ENCODE measurements at places on chromosomes 4 and X.

GRCh38 chr4:144178414-144178813 is 37.9 kb upstream of the GYPA start:
- DNase-seq = no peak

DNA sequence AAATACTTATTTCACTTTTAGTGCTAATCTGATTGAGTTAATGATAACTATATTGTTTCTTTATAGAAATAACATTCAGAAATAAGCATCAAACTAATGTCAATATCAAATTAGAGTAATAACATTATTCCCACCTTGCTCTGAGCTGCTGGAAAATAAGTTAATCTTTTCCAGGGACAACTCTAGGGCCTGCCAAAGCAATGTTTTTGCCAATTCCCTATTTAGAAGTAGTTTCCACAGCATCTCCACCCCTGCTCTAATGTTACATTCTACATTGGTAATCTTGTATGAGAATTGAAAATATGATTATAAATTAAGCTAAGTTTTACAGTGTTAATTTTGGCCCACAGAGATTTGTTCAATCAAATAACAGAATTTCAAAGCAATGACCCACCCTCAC is 68.3 kb downstream of the REELD1 start:
- no peak for DNase-seq

- DNase-seq = no peak
These were observed 763.7 kb downstream of the DMD start for GRCh38 chrX:32447640-32448039.

DNA sequence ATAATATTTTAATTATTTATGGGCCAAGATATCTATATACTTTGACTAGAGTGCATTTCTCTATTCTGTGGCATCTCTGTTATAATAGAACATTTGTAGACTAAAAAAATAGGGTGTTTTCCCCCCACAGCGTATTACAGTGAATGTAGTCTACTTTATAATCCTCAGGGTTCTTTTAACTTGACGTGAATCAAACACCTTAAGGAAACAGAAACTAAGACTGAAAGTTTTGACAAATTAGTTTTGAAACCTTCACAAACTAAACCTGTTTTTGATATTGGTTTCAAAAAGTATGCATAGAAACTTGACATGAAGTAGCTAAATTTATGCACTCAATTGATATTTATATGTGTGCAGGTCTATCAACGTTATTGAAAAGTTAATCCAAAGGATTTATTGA is 1963.1 kb upstream of the TENM3 start:
- no peak for DNase-seq

GRCh38 chr4:83490876-83491450 is 6.1 kb upstream of the ABRAXAS1 start:
- peak; percentile 55 for DNase-seq

DNA sequence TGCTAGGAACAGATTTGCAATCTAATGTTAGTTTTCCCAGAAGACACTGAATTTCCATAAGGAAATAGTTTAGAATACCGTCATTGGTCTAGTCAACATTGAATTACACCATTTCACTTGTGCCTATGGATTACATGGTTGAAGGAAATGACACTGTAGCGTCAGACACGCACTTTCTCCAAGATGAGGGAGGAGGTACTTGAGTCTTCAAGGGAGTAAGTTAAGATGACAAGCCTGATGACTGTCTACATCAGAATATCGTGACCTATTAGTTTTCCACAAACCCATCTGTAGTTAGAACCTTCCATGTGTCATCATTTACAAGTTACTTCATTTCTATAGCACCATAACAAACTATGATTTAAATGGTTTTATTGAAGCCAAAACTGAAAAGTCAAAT is 153.7 kb downstream of the AMELX start:
- DNase-seq = no peak

DNA sequence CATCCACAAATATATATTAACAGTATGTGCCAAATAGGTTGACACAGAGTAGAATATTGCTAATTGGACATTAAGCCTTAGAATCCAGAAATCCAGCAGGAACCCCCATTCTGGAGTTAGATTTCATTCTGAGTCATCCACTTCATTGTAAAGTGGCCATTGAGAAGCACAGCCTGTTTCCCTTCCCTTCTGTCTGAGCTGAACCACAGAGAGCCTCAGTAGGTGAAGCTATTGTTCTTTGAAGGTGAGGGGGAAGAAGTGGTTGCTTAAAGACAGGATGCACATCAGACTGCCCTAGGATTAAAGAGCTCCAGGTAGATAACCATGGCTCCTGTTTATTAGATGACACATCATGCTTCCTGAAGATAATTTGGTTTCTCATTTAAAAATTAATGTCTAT is 30.6 kb upstream of the MCF2 start:
- DNase-seq = no peak

- DNase-seq = no peak
These were observed 120.1 kb upstream of the MED14 start for GRCh38 chrX:40855411-40855810.

DNA sequence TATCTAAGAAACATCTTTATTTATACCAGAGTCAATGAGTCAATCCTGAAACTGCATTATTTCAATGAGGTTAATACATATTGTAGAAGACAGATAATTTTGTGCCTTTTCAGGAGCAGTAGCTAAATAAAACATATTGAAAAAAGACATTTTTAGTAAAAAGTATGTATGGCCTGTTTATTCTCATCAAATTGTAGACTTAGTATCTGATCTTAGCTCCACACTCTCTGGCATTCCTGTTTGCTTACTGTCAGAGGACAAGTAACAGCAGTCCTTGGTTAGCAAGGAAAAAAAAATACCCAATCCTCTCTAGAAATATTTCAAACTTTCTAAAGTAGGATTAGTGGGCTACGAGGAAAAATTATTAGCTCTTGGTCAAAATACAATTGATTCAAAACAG is 50.5 kb upstream of the GUCY1A1 start:
- DNase-seq = no peak

- no peak for DNase-seq
These were observed 269.7 kb upstream of the PCDH7 start for GRCh38 chr4:30450474-30450873.

- no peak for DNase-seq
These were observed 31.8 kb downstream of the NAA11 start for GRCh38 chr4:79294064-79294463.

GRCh38 chr4:87862236-87862635 is 29.5 kb downstream of the MEPE start:
- no peak for DNase-seq

- no peak for DNase-seq
These were observed 208.4 kb downstream of the GASK1B start for GRCh38 chr4:157964463-157964862.

- no peak for DNase-seq
These were observed 24.4 kb upstream of the DYNLT3 start for GRCh38 chrX:37871626-37872302.

DNA sequence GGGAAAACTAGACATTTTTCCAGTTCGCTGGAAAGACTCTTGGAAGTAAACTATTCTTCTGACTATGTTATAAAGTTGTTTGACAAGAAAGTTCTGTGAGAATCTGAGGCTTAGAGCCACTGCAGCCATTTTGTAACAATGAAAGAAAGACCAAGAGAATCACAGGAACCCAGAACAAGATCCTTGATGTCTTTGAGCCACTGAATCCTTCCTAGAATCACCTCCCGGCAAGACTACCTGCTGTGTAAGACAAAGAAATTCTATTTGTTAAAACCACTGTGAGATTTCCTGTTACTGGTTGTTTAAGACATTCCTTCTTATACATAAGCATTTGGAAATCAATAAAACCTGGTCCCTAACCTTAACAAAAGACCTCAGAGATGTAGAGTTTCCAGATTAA is 175.7 kb upstream of the RASGEF1B start:
- DNase-seq = no peak

DNA sequence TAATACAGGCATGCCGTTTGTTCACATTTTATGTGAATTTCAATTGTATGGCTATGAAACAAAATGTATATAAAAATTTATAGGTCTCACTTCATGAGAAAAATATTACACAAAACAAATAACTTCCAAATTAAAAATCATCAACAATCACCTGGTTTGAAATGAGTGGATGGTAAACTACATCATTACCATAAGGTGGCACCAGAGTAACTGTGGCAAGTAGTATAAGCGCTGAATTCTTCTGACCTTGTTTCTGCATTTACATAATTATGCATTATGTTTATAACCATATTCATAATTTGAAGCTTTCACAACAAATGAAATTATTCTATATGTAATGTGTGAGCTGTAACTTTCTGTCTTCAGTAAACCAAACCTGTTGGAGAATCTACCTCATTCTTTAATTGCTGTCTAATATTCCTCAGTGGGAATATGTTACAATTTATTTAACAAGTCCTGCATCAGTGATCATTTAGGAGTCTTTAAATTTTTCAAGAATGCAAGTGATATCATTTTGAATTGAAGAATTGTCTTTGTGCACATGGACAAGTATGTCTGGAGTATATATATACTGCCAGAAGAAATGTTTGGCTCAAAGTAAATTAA is 55.2 kb downstream of the MMRN1 start:
- DNase-seq = no peak

- no peak for DNase-seq
These were observed 347.8 kb upstream of the FRG1 start for GRCh38 chr4:189592890-189593289.

DNA sequence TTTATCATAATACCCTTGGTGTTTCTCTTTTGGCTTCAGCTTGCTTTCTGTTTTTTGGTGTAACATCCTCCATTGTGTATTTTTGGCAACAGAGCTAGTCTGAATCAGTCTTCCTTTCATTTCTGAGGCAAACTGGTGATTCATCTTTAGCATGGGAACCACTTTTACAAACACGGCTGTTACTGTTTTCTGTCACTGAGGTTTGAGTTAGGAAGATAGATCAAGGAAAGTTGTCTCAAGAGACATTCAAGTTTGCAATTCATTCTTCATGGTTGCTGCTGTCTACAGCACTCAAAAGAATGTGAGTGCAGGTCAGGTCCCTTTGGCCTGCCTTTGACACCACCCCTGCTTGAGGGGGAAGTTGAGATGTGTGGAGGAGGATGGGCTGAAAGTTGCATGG is 36.3 kb downstream of the IL21 start:
- DNase-seq = no peak

GRCh38 chrX:23434356-23434884 is 99.8 kb downstream of the PTCHD1 start:
- peak; percentile 17 for DNase-seq

GRCh38 chrX:118373538-118373937 is 27.6 kb downstream of the WDR44 start:
- no peak for DNase-seq

DNA sequence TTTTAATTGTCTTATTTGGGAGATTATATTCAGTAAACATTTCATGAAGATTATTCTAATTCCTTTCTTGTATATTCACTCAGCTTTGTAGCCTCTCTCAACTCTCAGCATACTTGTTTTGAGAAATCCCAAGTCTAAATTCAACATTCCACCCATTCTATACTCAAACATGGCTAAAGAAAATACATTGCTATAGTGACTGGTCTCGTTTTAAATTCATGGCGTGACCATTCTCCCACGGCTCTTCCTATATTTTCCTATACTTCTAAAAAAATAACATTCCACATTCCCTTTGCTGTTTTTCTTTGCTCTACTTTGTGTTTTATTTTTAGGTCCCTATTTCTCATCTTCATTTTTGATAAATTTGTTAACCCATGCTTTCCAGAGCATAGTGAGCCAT is 49.2 kb upstream of the UGT2A1 start:
- DNase-seq = no peak

DNA sequence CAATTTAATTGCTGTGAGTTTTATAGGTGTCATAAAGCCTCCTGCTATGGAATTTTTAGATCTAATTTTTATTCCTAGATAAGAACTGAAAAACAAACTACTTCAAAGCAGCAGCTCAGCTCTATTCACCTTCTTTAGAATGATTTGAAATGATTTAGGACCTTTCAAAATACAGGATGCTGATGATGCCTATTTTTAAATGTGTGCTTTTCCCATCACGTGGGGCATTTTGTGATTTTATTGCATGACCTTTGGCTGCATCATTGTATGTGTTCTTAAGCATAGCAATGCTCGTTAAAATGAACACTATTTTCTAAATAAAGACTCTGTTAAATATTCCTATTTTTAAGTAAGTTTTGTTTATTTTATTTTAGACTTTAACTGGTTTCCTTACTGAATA is 537.3 kb downstream of the STPG2 start:
- no peak for DNase-seq

GRCh38 chrX:134074151-134074550 is 88.8 kb upstream of the GPC3 start:
- DNase-seq = no peak

DNA sequence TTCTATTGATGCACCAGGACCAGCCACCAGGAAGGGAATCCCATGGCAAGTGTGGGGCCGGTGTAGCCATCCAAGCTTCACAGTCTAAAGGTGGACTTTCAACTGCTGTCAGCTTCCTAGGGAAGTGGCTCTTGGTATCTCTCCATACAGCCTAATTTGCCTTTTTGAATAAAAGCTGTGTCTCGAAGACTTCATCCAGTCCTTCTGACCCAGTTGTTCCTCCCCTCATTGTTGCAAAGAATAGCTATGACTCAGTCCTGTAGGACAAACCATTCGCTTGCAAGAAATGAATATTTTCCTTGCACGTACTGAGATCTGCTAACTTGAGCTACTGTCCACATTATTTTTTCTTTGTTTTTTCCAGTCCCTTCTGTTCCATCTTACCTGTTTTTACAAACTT is 145.1 kb upstream of the CTSO start:
- DNase-seq = no peak

- DNase-seq = no peak
These were observed 57.1 kb downstream of the MAP7D2 start for GRCh38 chrX:20059467-20060128.

GRCh38 chrX:115958687-115959359 is 211.7 kb upstream of the AGTR2 start:
- no peak for DNase-seq

GRCh38 chrX:63784346-63784901 is 590 bp downstream of the ARHGEF9 start:
- DNase-seq = peak; percentile 47

DNA sequence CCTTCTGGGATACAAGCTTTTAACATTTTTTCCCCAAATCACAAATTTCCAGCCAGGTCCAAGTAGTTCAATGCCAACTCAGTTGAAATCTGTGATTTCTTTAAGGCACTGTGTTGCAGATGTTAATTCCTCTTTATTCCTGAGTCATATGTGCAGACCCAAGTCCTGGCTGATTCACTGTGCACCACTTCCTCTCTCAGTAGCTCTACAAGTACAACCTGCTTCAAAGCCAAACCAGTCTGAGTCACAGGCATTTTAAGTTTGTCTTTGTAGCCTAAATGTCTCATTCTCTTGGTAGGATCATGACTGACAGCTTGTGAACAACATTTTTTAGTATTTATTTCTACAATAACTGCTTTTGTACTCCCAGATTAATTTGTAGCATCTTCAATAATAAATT is 165.6 kb upstream of the S100G start:
- no peak for DNase-seq

- no peak for DNase-seq
These were observed 67.9 kb upstream of the TBL1X start for GRCh38 chrX:9396930-9397329.

DNA sequence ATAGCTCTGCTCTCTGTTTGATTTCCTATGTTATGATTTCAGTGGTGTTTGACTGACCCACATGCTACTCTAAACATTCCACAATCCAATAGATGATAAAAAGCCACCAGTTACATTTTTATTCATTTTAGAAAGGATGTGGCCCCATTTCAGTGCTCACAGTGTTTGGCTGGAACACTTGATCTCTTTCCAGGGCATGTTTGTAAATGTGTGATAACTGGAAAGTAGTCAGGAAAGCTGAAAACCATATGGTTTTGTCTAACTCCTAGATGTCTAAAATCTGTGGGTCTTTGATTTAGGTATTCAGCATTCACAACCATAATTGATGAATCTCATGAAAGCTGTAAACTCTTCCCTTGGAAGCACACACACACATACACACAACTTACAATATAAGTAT is 904.9 kb upstream of the AGA start:
- DNase-seq = no peak
